Prostate gland (tissue), 2 donors: ENCODE measurements at places on chromosomes 1 and 21. TPM values are rescaled to one million over a fixed set of nuclear protein-coding genes. Genes with fewer than 3 reads are reported as not detected.

DNA sequence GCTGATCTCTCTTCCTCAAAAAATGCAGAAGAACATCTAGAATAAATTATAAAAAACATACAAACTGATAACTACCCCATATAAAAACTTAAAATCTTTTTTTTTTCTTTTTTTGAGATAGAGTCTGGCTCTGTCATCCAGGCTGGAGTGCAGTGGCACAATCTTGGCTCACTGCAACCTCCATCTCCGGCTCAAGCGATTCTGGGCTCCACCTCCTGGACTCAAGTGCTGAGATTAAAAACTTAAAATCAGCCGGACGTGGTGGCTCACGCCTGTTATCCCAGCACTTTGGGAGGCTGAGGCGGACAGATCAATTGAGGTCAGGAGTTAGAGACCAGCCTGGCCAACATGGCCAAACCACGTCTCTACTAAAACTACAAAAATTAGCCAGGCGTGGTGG, 31.1 kb downstream of the LIN9 start:
- H3K27me3 ChIP-seq = no peaks in the 10 kb centered on the region
- H3K4me3 ChIP-seq = no peak overlapping the region
- no peak overlapping the region for H3K27ac ChIP-seq
- no peak for DNase-seq
- no peaks in the 10 kb centered on the region for H3K4me1 ChIP-seq

- no peaks in the 10 kb centered on the region for H3K27me3 ChIP-seq
- no peak for DNase-seq
- no peaks in the 10 kb centered on the region for H3K36me3 ChIP-seq
- no peaks in the 10 kb centered on the region for H3K4me1 ChIP-seq
- H3K4me3 ChIP-seq = no peak overlapping the region
These were observed 180.2 kb downstream of the CRB1 start for GRCh38 chr1:197448121-197448779.

GRCh38 chr1:219629296-219629880, 16.5 kb upstream of the ZC3H11B start:
- H3K36me3 ChIP-seq = no peaks in the 10 kb centered on the region
- no peaks in the 10 kb centered on the region for H3K27me3 ChIP-seq
- no peaks in the 10 kb centered on the region for H3K4me1 ChIP-seq
- no peak overlapping the region for H3K27ac ChIP-seq

Gene LRRIQ3
- 0.68 TPM for total RNA-seq

DNA sequence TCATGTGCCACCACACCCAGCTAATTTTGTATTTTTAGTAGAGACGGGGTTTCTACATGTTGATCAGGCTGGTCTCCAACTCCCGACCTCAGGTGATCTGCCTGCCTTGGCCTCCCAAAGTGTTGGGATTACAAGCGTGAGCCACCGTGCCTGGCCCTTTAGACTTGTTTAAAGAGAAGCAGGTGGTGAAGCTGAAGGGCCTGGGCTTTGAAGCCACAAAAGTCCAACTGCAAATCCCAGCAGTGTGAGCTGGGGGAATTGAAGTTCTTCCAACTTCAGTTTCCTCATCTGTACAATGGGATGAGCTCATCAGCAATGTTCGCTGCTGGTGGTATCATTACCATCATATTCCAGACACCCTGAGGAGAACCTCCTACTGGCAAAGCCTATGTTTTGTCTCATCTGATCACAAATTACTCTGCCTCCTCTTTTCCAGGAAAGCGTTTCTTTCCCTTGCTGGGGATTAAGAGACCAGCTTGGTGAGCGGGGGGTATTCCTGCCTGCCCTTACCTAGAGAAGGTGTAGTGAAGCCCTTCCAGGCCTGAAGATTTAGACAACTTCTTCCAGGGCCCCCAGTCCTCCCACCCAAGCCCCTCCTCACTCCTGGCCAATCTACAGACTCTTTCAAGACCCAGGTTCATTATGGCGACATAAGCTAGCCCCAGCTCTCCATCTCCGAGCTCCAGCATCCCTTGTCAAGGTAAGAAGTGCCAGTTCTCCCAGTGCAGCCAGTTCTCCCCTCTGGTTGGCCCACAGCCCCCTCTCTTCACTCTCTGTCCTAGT, 2.4 kb upstream of the SHISA4 start:
- DNase-seq = no peak
- H3K4me1 ChIP-seq = peaks cover 3% of the 10 kb centered on the region
- no peaks in the 10 kb centered on the region for H3K36me3 ChIP-seq
- no peaks in the 10 kb centered on the region for H3K27me3 ChIP-seq
- no peak overlapping the region for H3K4me3 ChIP-seq
- H3K27ac ChIP-seq = no peak overlapping the region

GRCh38 chr1:98651116-98651632, 10.3 kb upstream of the SNX7 start:
- H3K4me1 ChIP-seq = no peaks in the 10 kb centered on the region
- H3K27me3 ChIP-seq = no peaks in the 10 kb centered on the region
- H3K36me3 ChIP-seq = no peaks in the 10 kb centered on the region
- DNase-seq = no peak
- H3K27ac ChIP-seq = no peak overlapping the region

DNA sequence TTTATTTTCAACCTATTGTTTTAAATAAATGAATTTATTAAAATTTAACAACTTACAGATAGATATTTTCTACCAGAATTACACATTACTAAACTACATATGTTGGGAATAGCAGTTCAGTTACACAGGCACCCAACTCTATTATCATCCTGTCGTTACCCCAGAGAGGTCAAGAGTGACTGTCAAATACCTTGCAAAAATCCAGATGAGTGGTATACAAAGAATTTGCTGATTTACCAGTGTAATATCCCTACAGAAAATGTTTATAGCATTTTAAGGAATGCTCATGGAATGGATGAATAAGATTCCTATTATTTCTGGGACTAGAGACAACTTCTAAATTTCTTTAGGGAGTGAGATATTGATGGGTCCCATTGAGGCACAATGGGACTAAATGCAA, 300.7 kb upstream of the RGS18 start:
- H3K27ac ChIP-seq = no peak overlapping the region
- no peak for DNase-seq
- H3K36me3 ChIP-seq = no peaks in the 10 kb centered on the region
- H3K4me3 ChIP-seq = no peak overlapping the region
- H3K27me3 ChIP-seq = no peaks in the 10 kb centered on the region

GRCh38 chr1:17097147-17097546, 22.1 kb downstream of the PADI2 start:
- no peaks in the 10 kb centered on the region for H3K27me3 ChIP-seq
- H3K27ac ChIP-seq = no peak overlapping the region
- no peaks in the 10 kb centered on the region for H3K36me3 ChIP-seq
- no peaks in the 10 kb centered on the region for H3K4me1 ChIP-seq
- H3K4me3 ChIP-seq = no peak overlapping the region

Gene IVL
- 0.46 TPM for total RNA-seq

- no peak overlapping the region for H3K4me3 ChIP-seq
- peaks cover 5% of the 10 kb centered on the region for H3K4me1 ChIP-seq
- DNase-seq = no peak
- no peak overlapping the region for H3K27ac ChIP-seq
These were observed 25.7 kb upstream of the MACF1 start for GRCh38 chr1:39178541-39179431.

Gene ACTN2
- total RNA-seq = 7.6 TPM

DNA sequence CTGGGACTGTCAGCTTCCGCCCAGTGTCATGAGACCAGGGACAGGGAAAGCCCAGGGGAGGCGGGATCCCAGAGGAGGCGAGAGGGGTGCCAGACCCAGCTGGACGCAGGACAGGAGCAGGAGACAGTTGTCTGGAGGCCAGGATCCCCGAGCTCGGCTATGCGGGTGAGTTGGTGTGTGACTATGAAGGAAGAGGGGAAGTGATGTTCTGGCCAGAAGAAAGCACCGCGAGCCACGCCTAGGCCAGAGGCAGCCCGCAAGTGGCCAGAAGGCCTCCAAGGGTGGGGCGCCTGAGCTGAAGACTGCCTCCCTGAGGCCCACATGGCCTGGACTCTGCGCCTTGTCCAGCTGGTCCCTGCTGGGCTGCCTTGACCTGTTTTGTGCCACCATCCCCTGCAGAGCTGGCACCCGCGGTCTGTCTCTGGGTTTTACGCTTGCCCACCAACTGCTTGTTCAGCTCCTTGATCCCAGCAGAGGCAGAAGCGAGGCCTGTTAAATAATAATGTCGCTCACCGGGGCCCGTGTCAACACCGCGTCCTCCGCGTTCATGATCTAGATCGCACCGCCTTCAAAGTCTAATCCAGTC, 85.2 kb upstream of the ACTL8 start:
- DNase-seq = no peak
- H3K36me3 ChIP-seq = no peaks in the 10 kb centered on the region
- H3K4me3 ChIP-seq = no peak overlapping the region
- no peaks in the 10 kb centered on the region for H3K27me3 ChIP-seq

GRCh38 chr1:163035446-163036249, 33.5 kb upstream of the RGS4 start:
- H3K27me3 ChIP-seq = no peaks in the 10 kb centered on the region
- H3K27ac ChIP-seq = no peak overlapping the region
- H3K4me3 ChIP-seq = no peak overlapping the region
- H3K36me3 ChIP-seq = no peaks in the 10 kb centered on the region

DNA sequence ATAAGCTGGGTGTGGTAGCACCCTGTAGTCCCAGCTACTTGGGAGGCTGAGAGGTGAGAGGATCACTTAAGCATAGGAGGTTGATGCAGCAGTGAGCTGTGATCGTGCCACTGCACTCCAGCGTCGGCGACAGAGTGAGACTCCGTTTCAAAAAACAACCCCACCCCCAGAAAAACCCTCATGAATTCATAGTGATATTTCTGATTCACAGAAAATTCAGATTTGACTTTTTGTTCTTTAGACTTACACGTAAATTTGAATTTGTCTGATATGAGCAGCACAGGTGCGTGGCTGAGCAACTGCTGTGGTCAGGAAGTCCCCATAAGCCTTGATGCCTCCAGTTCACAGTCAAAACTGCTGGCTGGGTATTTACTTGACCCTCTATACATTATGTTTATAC, 10.0 kb upstream of the MORC3 start:
- DNase-seq = no peak
- no peaks in the 10 kb centered on the region for H3K36me3 ChIP-seq
- H3K27ac ChIP-seq = no peak overlapping the region

- H3K27me3 ChIP-seq = no peaks in the 10 kb centered on the region
- no peak overlapping the region for H3K27ac ChIP-seq
- H3K4me3 ChIP-seq = no peak overlapping the region
- DNase-seq = no peak
- no peaks in the 10 kb centered on the region for H3K36me3 ChIP-seq
These were observed 429.4 kb upstream of the TMPRSS15 start for GRCh38 chr21:18832950-18833349.

Gene AK5
- total RNA-seq = 3.1 TPM

Gene PDZK1
- total RNA-seq = not detected

Gene CHODL
- total RNA-seq = 103 TPM

Gene CLDN17
- total RNA-seq = not detected

- H3K36me3 ChIP-seq = no peaks in the 10 kb centered on the region
- no peaks in the 10 kb centered on the region for H3K27me3 ChIP-seq
- H3K4me1 ChIP-seq = no peaks in the 10 kb centered on the region
- no peak overlapping the region for H3K27ac ChIP-seq
- peak; percentile 46 for DNase-seq
- no peak overlapping the region for H3K4me3 ChIP-seq
These were observed 423.9 kb downstream of the PTBP2 start for GRCh38 chr1:97145321-97145956.

GRCh38 chr1:182186757-182187146, 125.2 kb upstream of the ZNF648 start:
- DNase-seq = no peak
- no peak overlapping the region for H3K27ac ChIP-seq
- no peaks in the 10 kb centered on the region for H3K4me1 ChIP-seq
- H3K36me3 ChIP-seq = no peaks in the 10 kb centered on the region
- H3K27me3 ChIP-seq = no peaks in the 10 kb centered on the region
- no peak overlapping the region for H3K4me3 ChIP-seq

DNA sequence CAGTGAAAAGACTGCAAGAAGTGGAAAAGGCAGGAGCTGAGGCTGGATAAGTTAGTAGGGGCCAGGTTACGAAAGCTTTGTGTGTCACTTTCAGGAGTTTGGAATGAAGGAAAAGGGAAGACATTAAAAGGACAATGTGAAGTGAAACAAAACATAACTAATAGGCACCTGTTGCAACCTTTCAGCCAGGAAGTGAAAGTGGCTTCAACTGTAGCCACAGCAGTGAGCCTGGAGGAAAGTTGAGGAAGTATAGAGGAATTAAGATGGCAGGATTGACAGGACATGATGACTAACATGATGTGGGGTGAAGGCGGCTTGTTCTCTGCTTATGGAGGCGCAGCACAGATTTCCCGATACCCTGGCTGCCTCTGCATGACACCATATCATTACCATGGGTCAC, 68.9 kb downstream of the C4BPA start:
- no peaks in the 10 kb centered on the region for H3K4me1 ChIP-seq
- no peaks in the 10 kb centered on the region for H3K36me3 ChIP-seq
- no peak for DNase-seq
- H3K27ac ChIP-seq = no peak overlapping the region
- no peak overlapping the region for H3K4me3 ChIP-seq

Gene SLC37A1
- 49.6 TPM for total RNA-seq

DNA sequence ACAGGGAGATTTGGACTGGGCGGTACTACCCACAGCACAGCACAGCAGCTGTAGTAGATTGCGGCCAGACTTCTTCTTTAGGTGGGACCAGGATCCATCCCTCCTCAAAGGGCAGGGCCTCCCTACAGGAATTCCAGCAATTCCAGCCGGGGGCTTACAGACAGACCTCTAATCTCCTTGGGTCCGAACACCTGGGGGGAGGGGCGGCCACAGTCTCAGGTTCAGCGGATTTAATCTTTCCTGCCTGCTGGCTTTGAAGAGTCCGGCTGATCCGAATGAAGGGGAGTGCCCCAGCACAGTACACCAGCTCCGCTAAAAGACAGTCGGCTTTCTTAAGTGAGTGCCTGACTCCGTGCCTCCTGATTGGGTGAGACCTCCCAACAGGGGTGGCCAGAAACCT, 1708.5 kb downstream of the BRINP3 start:
- H3K27me3 ChIP-seq = no peaks in the 10 kb centered on the region
- H3K27ac ChIP-seq = no peak overlapping the region
- no peak overlapping the region for H3K4me3 ChIP-seq
- DNase-seq = no peak
- no peaks in the 10 kb centered on the region for H3K4me1 ChIP-seq

GRCh38 chr1:166972826-166973225, 2.5 kb downstream of the ILDR2 start:
- H3K27me3 ChIP-seq = no peaks in the 10 kb centered on the region
- H3K4me3 ChIP-seq = no peak overlapping the region
- H3K36me3 ChIP-seq = no peaks in the 10 kb centered on the region
- no peaks in the 10 kb centered on the region for H3K4me1 ChIP-seq

Gene CYP4A22
- total RNA-seq = not detected

- no peaks in the 10 kb centered on the region for H3K36me3 ChIP-seq
- no peaks in the 10 kb centered on the region for H3K4me1 ChIP-seq
- H3K27me3 ChIP-seq = no peaks in the 10 kb centered on the region
- H3K4me3 ChIP-seq = no peak overlapping the region
- no peak for DNase-seq
These were observed 103.8 kb downstream of the IER5 start for GRCh38 chr1:181192316-181192715.

DNA sequence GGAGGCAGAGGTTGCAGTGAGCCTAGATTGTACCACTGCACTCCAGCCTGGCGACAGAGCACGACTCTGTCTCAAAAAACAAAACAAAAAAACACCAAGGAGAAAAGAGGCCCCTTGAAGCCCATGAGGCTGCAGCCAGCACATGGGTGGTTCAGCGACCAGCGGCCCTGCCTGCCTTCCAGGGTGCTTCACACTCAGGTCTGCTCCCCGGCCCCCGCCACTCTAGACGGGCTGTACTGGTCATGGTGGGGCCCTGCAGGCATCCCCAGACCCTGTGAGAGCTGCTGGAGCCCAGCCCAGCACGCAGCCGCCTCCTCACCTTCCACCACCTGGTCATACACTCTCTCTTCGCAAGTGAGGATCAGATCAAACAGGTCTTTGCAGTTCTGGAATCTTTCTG, 4.1 kb upstream of the TMEM240 start:
- H3K27ac ChIP-seq = no peak overlapping the region
- no peaks in the 10 kb centered on the region for H3K36me3 ChIP-seq
- no peaks in the 10 kb centered on the region for H3K4me1 ChIP-seq
- no peaks in the 10 kb centered on the region for H3K27me3 ChIP-seq
- H3K4me3 ChIP-seq = no peak overlapping the region
- DNase-seq = no peak
